ENCODE measurements at places on chromosomes 4 and X.

GRCh38 chr4:13174001-13174400, 310.1 kb downstream of the RAB28 start:
- no peak for DNase-seq

DNA sequence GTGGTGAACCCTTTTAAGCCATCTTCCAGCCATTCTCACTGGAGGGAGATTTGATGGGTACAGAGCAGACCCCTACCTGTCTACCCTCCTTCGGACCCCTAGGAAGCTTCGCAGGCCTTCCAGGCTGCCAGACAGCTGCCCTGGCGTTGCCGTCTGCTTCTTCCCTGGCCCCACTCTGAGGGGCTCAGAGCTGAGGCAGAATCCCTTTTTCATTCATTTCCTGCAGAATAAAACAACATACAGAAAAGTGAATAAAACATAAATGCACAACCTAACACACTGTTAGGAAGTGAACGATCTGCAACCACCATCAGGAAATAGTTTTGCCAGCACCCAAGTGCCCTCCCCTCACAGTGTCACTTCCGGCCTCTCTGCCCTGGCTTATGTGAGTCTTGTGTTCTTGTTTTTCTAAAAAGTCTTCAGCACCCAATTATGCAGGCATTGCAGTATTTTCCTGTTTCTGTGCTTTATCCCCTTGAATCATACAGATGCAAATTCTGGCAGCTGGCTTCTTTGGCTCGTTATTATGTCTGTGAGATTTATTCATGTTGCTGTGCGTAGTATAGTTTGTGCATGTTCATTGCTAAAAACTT, 5.6 kb upstream of the ADD1 start:
- peak; percentile 63 for DNase-seq

GRCh38 chr4:107625391-107625902, 94.6 kb downstream of the PAPSS1 start:
- no peak for DNase-seq

GRCh38 chrX:107677909-107678308, 49.6 kb downstream of the PRPS1 start:
- no peak for DNase-seq

GRCh38 chrX:33457102-33457501, 245.8 kb upstream of the DMD start:
- no peak for DNase-seq

DNA sequence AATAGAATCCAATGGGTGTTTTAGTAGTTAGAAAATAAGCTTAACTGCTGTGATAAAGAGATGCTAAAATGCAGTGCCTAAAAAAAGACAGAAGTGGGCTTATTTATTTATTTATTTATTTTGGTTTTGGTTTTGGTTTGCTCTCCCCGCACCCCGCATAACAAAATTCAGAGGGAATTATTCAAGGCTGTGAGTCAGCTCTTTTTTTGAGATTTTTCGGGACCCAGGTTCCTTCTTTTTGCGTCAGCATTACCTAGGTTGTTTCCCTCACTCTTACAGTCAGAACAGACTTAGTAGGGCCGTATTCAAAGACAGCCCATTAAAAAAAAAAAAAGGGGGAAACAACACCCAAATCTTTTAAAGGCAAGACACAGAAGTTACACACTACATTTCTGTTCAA, 1495.5 kb upstream of the ADGRL3 start:
- no peak for DNase-seq

DNA sequence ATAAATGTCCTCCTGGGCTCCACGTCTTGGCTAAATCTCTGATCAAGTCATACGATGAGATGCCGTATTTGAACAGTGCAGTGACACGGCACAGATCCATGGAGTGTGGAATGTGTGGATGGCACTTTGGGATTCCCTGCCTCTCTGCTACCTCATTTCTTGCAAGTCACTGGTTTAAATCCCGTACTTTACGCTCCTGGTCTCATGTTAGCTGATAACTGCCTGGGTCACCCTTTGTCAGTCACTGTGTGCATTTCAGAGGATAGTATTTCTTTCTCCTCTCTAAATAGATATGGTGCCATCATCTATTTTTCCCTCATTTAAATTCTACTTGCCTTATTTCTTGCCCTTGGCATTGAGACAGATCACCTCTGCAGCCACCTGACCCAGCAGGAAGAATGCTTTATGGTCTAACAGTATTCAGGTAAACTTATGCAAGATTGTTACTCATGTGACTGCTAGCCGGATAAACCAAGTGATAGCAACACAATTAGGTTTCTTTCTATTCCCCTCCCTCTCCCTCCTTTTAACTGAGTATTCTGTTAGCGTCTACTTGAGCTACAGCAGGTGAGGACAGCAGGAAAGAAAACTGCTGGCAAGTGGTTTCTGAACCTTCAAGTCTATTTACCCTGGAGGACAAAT, 2.8 kb downstream of the EGF start:
- no peak for DNase-seq

DNA sequence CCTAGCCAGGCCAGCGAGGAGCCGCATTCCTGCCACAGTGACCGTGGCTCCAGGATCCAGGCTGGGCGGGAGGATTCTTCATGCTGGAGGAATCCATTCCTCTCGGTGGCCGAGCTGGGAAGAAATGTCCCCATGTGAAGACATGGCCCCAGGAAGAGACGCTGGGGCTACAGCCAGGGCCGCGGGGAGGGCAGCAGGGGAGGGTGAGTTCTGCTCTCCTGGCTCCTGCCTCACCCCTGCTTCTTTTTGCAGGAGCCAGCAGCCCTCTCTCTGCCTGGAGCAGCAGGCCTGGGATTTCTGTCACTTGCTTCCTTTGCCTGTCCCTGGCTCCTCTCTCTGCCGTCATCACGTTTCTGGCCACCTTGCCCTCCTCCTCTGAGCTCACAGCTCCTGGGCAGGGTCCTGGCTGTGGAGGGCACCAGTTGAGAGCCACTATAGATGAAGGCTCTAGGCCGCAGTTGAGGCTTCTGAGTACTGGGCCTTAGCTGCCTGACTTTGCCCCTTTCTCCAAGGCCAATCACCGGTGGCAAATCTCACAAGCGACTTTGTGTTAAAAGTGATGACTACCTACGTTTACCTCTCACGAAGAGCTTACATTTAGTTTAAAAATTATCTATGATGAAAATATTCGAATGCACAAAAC, 48.3 kb downstream of the ENPP6 start:
- DNase-seq: no peak

DNA sequence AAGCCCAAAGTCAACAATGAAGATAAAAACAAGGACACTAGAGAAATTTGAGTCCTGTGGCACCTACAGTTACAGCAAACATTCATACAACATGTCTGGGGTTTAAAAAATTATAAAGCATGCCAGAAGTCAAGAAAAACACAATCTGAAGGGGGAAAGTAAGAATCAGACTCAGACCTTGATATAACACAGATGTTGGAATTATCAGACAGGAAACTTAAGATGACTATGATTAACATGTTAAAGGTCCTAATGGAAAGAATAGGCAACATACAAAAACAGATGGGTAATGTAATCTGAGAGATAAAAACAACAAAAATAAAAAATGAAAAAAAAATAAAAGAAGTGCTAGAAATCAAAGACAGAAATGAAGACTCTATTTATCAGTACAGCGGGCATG, 446.5 kb downstream of the SPRY1 start:
- no peak for DNase-seq

GRCh38 chrX:55908661-55909212, 191.2 kb downstream of the RRAGB start:
- no peak for DNase-seq

GRCh38 chr4:151049430-151049884, 34.4 kb upstream of the LRBA start:
- DNase-seq: no peak

GRCh38 chr4:153778383-153778782, 10.5 kb downstream of the SFRP2 start:
- DNase-seq: no peak

DNA sequence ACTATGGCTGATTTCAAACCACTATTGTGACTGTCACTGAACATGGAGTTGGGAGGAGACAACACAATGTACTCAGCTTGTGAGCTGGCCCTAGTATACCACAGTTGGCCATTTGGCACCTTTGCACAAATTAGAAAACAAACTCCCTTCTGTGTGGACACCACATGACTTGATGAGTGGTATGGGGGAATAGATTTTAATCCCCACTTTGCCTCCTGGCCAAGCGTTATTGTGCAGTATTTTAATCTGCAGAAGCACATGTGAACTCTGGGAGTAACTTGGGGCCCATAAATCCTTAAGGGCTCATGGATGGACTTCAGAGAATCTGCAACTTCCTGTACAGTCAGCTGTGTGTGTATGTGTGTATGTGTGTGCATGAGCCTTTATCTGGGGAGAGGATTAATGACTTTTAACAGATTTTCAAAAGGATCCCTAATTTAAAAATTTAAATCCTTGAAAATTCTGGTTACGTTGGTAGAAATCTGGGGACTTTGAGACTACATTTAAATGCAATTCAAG, 105.0 kb upstream of the PAQR3 start:
- DNase-seq: no peak

All from activated CD4-positive, alpha-beta T cell treated with anti-CD3 and anti-CD28 coated beads for 4 hours (primary cell).